Memory B cell (primary cell): ENCODE measurements at places on chromosomes 2 and 18.

- no peak for DNase-seq
Measured at GRCh38 chr2:20150110-20150706, 74.7 kb downstream of the SDC1 start.

DNA sequence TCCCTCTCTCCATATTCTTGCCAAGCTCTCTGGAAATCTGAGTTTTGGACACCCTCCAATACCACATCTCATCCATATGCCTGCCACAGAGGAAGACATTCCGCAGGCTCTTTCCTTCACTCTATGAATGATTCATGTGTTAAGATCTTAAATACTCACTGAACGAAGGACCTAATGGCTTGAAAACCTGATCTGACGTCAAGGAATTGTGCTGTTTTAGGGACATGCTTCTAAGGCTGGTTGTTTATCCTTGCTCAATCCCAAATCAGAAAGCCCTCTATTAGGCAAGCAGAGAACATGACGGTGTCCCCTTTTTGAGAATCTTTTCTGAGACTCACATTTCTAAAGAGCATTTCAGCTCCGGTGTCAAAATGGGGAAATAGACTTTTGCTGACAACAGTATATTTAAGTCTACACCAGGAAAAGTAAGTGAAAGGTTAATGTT lies 83.7 kb upstream of the GALNT5 start:
- DNase-seq: no peak

DNA sequence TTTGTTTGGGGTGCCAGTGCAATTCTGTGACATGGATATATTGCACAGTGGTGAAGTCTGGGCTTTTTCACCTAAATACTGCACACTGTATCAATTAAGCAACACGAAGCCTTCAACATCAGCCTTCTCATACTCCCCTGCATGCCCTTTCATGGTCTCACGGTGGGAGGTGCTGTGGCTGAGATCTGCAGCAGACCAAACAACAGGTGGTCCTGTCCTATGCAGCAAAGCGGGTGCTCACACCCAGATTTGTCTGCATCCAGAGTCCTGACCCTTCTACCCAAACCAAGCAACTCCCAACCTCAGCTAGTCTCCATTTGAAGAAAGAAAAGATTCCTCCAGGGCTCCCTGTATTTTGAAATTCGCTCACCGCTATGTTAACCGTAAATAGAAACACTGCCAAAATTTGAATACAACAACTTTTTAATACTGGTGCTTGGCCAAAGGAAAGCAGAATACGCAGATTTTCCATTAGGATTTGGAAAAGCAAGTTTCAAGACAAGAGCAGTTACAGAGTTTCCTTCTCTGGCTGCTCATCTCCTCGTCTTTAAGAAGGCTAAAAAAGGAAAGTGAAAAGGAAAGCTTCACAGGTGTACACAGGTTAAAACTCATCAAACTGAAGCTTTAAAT lies 34.9 kb downstream of the FAM168B start:
- DNase-seq: no peak

DNA sequence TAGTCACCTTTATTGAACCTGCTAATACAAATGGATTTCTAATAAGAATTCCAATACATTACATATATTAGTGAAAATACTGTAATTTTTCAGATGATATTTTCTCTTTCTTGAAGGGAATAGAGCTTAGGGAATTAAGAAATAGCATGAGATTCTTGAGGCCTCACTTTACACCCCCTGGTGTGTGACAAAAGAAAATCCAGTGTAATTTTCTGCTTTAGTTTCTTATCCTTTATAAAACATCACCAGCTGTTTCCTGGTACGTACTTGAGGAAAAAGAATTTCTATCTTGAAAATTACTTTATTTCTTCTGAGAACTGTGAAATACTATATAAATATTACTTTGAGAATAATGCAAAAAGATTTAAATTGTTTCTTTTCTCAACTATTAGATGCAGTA lies 71.6 kb downstream of the CLIP4 start:
- no peak for DNase-seq

GRCh38 chr2:237497009-237497837 lies 10.2 kb downstream of the MLPH start:
- no peak for DNase-seq

DNA sequence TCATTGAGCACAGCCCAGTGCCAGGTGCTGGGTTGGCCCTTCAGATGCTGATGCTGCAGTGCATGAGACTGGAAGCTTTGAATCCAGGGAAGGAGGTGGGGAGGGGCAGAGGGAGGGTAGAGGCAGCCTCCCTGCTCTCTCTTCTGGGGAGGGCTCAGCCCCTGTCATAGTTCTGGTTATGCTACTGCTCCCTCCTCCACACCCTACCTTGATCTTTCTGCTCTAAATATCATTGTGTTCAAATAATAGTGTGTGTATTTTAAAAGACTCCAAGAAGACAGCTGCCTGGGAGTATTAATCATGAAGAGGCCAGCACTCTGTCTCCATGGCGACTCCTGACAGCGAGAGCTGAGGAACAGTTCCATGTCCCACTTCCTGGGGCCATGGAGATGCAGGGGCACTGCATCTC lies 3.8 kb upstream of the EGR4 start:
- DNase-seq: no peak

- no peak for DNase-seq
Measured at GRCh38 chr2:197464175-197464574, 10.8 kb downstream of the COQ10B start.
